ENCODE measurements at places on chromosomes 1 and 21. TPM values are rescaled to one million over a fixed set of nuclear protein-coding genes. Genes with fewer than 3 reads are reported as not detected.

The ARHGAP29 gene
- total RNA-seq = 70.8 TPM

The HSD3B2 gene
- not detected for total RNA-seq

The CCDC28B gene
- 4.1 TPM for total RNA-seq

DNA sequence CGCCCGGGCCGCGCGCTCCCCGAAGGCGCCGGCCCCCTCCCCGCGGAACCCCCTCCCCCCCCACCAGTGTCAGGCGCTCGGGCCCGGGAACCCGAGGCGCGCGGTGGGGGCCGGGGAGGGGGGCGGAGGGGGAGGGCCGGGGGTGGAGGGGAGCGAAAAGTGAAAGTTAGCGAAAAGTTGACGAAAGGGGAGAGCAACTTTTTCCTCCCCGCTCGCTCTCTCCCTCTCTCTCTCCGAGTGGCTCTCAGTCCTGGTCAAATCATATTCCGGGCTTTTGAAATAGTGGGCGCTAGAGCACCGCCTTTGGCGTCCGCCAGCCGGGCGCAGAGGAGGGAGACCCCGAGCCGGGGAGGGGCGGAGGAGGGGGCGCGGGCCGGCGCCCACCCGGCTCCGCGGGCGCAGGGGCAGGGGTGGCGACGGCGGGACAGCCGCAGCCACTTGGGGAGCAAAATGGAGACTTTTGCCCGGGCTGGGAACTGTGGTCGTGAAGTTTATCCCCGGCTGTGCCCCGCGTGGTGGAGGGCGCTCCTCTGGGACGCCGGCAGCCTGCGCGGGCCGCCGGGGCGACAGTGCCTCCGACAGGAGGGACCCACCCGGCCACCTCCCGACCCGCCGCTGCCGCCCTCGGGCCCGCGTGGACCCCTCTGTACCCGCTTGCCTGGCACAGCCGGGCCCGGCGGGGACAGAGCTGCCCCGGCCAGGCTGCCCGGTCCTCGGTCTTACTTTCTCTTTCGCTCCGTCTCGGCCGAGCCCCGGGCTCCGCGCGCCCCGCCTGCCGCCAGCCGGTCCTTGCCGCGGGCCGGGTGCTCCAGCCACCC, 697 bp downstream of the PRDM16 start:
- DNase-seq = no peak

GRCh38 chr1:11488966-11489625, 10.1 kb downstream of the DISP3 start:
- no peak for DNase-seq

DNA sequence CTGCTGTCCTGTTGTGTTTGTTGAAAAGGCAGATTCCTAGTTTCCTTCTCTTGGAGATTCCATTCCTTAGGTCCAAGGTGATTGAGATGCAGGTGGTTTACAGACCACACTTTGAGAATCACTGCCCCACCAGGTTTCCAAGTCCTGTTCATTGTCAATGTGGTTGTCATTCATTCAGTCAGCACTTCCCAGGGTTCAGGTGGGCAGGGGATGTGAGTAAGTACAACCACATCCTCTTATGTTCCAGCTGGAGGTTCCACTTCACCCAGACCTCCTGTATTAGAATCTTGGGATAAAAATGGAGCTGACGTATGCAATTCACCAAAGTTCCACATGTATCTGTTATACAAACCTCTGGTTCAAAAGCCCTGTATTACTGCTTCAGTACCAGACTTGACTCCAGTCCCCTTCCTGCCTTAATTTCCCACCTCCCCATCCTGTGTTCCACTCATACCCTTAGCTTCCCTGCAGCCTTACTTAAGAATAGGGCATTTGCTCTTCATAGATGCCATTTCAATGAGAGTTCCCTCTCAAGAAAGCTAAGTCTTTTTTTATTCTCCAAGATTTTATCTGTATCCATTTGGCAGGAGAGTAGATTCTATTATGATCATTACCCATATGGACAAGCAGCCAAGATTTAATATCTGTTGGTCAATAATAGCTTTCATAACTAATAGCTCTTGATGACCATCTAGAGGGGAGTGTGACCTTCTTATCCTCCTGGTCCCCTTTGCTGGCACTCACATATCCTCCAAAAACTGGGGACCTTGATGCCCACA, 46.0 kb upstream of the CAMK1G start:
- DNase-seq = no peak

DNA sequence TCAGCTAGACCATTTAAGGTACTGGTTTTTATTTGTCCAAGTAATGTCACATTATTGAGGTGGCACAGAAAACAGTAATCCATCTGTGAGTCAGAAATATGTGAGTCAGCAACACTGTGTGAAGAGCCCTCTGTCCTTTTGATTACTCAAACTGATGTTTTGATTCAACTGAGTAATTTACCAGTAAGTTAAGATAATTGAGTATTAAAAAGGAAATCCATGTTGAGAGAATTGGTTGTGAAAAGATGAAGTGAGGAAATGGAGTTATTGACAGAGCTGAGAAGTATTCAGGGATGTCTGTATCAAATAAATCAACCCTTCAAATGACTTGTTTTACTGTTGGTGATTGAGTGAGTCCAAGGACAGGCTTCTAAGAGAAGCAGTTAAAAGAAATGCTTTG, 302.7 kb upstream of the SGIP1 start:
- DNase-seq = no peak

DNA sequence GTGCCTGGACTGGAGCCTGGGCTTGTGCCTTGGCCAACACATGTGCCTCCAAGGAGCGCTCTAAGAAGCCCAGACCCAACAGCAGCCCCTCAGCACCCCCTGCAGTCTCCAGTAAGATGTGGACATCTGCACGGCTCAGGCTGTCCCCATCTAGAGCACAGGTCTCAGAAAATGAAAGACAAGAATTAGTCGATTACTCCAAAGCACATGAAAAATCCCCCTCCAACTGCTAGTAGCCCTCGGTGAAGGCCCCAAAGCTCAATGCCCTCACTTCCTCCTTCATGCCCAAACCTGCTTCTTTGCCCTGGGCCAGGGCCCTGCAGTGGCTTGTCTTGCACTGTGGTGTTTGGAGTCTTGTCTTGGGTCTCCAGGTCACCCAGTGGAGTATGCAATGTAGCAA, 21.9 kb upstream of the ERO1B start:
- no peak for DNase-seq

DNA sequence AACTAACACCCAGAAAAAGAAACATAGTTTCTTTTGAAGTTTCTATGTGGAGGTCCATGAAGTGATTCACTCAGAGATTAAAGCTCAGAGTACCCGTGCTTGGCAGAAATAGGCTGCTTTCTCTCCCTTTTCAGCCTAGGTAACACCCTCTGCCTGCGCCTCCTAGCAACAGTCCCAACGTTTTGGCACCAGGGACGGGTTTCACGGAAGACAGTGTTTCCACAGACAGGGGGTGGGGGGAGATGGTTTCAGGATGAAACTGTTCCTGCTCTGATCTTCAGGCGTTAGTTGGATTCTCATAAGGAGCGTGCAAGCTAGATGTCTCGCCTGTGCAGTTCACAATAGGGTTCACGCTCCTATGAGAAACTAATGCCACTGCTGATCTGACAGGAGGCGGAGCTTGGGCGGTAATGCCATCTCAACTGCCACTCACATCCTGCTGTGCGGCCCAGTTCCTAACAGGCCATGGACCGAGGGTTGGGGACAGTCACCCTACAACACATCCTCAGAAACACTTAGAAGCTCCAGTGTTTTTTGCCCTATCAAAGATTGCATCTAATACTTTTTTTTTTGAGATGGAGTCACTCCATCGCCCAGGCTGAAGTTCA, 53.2 kb downstream of the CHML start:
- no peak for DNase-seq

GRCh38 chr1:37858931-37859506, 373 bp downstream of the MTF1 start:
- no peak for DNase-seq

DNA sequence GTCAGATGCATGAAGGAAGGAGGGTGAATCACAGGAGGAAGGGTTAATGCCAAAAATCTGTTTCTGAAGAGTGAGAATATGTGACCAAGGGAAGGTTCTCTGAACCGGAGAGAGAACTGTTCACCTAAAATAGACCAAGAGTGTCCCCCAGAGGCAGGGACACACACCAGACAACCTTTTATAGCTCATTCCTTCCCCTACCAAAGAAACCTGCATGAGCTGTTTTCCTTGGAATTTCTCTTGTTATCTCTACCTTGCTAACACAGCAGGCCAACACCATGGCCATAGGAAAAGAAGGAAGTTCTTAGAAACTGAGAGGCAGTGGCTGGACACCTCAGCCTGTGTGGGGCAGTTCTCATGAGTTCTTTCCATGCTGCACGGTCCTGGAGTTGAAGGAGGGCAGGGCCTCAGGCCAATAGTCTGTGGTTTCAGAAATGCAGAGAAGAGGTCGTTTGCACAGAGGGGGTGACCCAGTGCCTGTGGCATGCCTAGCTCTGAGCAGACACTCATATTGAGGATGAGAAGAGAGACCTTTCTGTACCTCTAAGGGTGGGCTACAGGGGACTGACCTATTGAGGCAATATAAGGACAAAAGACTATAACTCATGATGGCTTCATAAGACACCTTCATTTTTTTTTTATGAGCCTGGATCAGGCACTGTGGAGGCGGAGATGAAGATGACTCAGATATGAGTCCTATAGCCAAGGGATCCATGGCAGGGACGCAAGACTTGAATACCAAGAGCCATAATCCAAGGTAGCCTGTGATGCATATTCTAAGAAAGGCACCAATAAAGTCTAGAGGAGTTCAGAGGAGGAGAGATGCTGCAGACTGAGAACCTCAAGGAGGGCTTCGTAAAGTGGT, 39.4 kb downstream of the IGFN1 start:
- DNase-seq = no peak

GRCh38 chr1:203129501-203130231, 2.1 kb downstream of the ADORA1 start:
- DNase-seq = peak; percentile 63

GRCh38 chr1:32703479-32704291, 1.1 kb upstream of the SYNC start:
- DNase-seq = peak; percentile 47

- DNase-seq = no peak
Observed at GRCh38 chr1:41733021-41733420, 185.7 kb downstream of the HIVEP3 start.

GRCh38 chr1:96362623-96363022, 359.0 kb upstream of the PTBP2 start:
- no peak for DNase-seq

DNA sequence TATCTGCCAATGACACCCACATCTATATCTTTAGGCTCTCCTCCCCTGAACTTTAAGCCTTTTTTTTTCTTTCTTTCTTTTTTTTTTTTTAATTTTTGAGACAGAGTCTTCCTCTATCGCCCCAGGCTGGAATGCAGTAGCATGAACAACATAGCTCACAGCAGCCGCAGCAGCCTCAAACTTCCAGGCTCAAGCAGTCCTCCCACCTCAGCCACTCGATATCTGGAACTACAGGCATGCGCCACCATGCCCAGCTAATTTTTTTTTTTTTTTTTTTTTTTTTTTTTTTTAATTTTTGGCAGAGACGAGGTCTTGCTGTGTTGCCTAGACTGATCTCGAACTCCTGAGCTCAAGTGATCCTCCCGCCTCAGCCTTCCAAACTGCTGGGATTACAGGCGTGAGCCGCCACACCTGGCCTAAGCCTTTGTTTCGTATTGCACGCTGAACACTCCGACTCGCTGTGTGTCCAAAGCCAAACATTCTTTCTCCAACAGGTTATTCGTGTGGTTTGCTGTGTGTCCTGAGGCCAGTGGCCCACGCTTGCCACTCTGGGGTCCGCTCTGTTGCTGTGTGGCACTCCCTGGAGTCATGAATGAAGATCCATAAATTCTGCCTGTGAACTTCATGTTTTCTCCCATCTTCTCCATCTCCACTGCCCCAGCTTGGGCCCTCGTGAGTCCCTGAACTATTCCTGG, 119.4 kb downstream of the CAMTA1 start:
- DNase-seq = no peak

DNA sequence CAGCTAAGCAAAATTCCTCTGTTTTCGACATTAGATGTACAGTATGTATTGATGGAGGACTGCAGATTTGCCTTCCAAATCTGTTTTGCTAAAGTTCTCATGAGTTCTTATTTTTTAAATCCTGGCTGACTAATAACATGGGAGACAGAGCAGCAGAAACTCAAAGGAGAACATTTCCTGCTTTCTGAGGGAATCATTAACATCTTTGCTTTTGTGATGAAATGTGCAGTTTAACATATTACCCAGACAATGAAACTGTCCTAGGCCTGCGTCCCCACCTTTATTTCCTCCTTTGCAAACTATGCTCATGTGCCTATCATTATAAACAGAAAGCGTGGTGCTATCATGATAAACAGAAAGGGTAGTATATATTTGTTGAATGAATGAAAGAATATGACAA, 149.9 kb downstream of the ZP4 start:
- no peak for DNase-seq

DNA sequence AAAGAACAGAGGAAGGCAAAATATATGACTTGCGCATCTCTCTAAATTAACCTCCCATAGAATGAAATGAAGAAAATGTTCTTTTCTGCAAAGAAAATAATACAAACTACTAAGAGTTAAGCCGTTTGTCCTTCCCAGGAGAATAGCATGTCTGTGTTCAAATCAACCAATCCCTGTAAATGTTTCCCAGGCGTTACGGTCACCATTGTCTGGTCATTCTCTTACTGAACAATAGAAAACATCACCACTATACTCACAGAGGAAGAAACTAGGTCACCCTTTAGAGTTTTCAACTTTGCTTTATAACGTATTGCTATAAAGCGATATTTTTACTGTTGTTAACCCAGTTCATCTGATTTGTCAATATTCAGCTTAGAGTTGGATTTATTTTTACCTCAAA, 34.1 kb downstream of the COL11A1 start:
- no peak for DNase-seq

All from breast epithelium (tissue), 4 donors.